ENCODE measurements at places on chromosomes 4 and X. TPM values are rescaled to one million over a fixed set of nuclear protein-coding genes. Genes with fewer than 3 reads are reported as not detected.

GRCh38 chrX:154436983-154437752 lies at the start of gene GDI1:
TSS of gene GDI1 (plus strand) at chrX:154437154. CDS start at chrX:154437255, 101 bp downstream.
- peak; percentile 38 for DNase-seq

- peak; percentile 57 for DNase-seq
Measured at GRCh38 chrX:23317799-23318724, 16.6 kb upstream of the PTCHD1 start.

- peak; percentile 78 for DNase-seq
Measured at GRCh38 chrX:68732906-68733493, 85.5 kb downstream of the STARD8 start.

DNA sequence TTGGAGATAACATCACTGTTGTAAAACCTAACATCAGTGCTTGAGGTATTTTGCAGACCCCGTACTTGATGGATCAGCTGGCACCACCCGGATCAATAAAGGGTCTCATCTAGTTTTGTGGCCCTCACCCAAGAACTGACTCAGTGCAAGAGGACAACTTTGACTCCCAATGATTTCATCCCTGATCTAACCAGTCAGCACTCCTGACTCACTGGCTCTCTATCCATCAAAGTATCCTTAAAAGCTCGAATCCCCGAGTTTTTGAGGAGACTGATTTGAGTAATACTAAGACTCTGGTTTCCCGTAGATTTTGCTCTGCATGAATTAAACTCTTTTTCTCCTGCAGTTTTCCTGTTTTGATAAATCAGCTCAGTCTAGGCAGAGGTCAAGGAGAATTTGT lies 2498.1 kb downstream of the PCDH7 start:
- no peak for DNase-seq

GRCh38 chr4:114654592-114654991 lies 56.0 kb downstream of the UGT8 start:
- no peak for DNase-seq

- no peak for DNase-seq
Measured at GRCh38 chr4:74638001-74638400, 156.3 kb downstream of the BTC start.

DNA sequence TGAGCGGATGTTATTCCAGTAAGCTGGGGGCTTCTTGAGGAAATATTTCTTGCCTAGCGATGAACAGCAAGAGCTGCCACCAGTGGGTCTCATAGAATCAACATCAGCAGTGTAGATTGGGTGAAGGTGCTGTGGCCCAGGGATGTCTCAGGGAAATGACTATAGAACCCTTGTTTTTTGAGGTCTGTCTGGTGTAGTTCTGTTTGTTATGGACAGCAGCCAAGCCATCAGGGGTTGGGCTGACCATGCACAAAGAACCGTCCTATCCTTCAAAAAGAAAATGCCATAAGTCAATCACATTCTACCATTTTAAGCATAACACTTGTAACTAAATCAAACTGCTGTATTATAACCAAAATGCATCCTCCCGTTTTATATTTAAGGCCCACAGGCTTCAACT lies 17.3 kb upstream of the C1GALT1C1 start:
- DNase-seq = no peak

The MAGEA12 gene
- 0.57 TPM for total RNA-seq

The SLC25A31 gene
- not detected for total RNA-seq

The CCKAR gene
- total RNA-seq = not detected
